NCI-H2107 (cell line): ENCODE measurements at places on chromosomes 5 and 9.

- no peak for DNase-seq
These were observed 484 bp downstream of the GFM2 start for GRCh38 chr5:74766418-74766848.

DNA sequence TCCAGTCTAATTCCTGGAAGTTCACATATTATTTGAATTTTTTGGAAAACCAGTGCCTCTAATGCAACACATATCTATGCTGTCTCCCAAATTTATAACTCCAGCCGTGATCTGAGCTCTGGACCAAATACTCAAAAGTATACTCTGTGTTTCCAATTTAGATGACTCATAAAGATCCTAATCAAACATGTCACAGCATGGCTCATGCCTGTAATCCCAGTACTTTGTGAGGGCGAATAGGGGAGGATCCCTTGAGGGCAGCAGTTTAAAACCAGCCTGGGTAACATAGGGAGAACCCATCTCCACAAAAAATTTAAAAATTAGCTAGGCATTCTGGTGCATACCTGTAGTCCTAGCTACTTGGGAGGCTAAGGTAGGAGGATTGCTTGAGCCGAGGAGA is 388.0 kb downstream of the CDH12 start:
- no peak for DNase-seq

DNA sequence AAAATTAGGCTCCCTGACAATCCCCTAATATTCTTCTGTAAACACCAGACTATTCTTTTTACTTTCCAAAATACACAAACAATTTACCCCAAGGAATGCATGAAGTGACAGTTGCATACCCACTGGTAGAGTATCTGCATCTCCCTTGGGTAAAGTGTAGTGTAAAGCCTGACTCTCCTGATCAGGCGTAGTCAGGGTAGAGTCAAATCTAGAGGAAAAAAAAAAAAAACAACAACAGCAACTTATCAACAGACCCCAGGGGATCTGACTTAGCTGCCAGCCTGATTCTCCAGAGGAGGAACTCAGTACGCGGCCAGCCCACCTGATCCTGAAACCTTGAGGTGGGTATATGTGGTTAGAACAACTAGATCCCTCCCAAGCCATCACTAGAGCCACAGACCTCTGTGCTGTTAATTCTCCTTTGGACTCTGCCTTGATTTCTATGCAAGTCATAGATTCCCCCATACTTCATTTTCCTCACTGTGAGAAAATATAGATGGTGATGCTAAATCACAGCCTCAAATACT is 61.0 kb downstream of the ZNF608 start:
- DNase-seq, result no peak

GRCh38 chr5:54702470-54702869 is 184.9 kb downstream of the SNX18 start:
- no peak for DNase-seq

- no peak for DNase-seq
These were observed 156.1 kb downstream of the TTC39B start for GRCh38 chr9:15150939-15151338.

GRCh38 chr5:168123631-168124528 is 167.6 kb upstream of the WWC1 start:
- no peak for DNase-seq

DNA sequence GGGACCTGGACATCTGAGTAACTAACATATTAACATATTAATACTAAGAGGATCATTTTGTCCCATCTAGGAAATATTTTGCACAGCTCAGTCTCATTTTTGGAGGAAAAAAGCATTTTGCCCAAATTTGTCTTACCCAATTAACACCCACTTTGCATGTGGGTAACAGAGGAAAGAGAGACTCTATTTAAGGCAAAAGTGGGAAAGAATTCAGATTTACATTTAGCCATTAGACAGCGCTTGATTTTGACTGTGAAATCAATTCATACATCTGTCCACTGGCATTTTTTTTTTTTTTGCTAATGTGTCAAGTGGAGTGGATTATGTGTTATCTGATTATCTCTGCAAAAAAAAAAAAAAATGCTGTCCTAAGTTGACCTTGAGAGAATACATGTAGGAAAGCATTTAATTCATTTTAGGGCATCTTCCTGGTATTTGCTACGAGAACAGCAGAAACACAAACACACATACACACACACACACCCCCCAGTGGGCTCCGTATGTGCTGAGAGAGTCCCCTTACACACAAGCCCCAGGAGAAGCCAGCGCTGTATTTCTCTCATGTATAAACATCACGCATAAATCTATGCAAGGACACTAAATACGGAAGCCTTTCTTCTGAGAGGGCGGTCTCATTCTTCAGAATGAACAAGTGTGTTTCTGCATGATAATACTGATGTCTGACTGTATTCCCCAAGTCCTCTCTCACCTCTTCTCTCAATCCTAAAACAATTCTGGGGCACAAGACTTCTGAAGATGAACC is 202.0 kb upstream of the KLF9 start:
- no peak for DNase-seq

GRCh38 chr9:30280229-30280900 is 2104.1 kb upstream of the ACO1 start:
- DNase-seq, result no peak

DNA sequence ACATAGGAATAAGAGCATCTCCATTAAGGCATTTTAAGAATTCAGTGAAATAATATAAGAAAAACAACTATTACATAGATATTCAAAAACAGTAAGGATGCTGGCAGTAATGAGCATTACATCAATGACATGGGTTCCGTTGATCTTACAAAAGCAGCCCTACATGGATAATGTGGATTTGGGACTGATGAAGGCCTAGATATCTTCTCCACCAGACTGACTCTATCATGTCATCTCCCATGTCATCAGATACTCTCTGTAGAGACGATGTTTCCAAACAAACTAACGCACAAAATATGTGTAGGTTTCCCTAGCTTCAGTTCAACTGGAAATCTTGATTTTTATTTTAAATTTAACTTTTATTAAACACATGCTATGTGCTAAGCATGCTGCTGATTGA is 3.6 kb downstream of the LURAP1L start:
- DNase-seq, result no peak

- no peak for DNase-seq
These were observed 10.9 kb downstream of the ABL1 start for GRCh38 chr9:130845901-130846481.

GRCh38 chr5:71939452-71940230 is 167.6 kb upstream of the MAP1B start:
- DNase-seq, result no peak

DNA sequence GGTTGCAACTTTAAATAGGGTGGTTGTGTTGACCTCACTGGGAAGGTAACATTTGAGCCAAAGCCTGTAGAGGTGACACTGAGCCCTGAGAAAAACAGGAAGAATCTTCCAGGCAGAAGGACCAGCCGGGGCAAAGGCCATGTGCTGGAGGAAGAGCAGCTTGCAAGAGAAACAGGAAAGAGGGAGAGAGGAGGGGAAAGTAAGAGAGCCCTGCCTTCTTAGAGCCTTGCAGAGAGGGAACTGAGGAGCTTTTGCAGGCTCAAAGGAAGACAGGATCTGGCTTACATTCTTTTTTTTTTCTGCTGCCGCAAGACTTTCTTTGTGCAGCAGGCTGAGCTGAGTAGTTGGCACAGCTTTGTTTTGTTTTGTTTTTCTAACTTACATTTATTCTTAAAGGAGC is 17.4 kb downstream of the C9orf153 start:
- DNase-seq, result no peak

DNA sequence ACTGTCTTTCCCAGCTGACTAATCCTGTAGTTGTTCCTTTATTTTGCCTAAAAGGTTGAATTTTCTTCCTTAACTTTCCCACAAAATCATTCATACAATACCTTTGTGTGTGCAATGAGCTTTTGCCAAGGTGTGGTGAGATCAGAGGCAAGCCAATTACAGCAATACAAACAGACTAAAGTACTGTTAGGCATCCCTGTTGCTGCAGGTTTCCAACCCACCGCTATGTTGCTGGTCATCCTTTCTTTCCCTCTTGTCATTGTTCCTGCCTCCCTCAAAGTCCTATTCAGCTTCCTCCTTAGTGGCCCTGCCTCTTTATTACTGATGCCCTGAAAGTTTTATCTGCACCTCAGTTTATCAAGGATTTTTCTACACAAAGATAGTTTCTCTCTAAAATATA is 22.1 kb downstream of the ITGA2 start:
- no peak for DNase-seq

DNA sequence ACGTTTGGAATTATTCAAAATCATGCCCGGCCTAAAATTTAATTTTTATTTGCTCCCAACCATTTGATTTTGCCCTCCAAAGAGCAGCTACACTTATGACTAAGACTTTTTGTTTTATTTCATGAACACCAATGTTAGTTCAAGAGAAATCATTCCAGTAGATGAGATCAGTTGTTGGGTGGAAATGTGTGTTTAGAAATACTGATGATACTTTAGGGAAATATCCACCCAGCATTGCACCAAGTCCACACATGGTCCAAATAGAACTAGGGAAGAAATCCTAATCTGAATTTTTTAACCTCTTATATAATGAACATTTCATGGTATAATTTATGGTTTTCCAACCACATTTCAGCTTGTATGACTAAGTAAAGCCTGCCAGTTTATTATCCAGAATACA is 28.3 kb upstream of the GOLPH3 start:
- DNase-seq, result no peak

GRCh38 chr5:114174131-114174530 is 187.7 kb upstream of the KCNN2 start:
- no peak for DNase-seq

DNA sequence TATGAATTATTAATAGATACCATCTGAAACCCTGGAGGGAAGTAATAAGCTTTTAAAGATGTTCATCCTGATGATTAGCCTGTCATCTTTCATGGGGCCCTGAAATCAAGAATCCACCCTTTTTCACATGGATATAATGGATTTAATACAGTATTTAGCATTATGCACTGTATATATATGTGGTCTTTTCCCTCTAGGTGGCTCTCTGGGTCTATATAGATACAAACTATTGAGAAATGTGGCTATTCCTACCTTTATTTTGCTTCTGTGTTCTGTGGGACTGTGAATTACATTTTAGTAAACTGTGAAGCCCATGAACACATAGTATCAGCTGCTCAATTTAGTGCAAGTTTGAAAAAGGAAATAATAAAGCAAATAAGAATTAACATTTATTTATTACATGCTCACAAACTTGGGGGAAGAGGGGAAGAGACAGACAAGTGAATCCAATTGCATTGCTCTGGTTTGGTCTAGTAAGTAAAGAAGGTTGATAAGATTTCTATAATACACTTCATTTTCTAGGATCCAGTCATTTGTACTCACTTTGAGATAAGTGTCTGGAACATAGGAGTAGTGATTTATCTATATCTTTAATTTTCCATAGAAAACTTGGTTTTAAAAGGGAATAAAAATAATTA is 112.2 kb downstream of the SCAMP1 start:
- no peak for DNase-seq

DNA sequence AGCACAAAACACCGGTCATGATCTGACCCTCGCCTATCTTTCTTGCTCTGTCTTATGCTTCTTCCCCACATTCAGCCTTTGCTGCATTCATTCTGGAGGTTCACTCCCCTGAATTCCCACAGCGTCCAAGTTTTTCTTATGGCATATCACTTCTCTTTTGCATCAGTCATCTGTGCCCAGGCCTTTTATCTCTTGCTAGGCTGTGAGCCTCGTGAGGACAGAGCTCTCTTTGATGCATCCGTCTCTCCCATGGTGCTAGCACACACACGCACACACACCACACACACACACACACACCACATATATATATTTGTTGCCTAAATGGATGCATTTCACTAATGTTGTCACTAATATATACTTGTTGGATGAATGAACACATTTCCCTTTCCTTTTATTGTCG is 45.8 kb upstream of the ATG10 start:
- DNase-seq, result no peak

DNA sequence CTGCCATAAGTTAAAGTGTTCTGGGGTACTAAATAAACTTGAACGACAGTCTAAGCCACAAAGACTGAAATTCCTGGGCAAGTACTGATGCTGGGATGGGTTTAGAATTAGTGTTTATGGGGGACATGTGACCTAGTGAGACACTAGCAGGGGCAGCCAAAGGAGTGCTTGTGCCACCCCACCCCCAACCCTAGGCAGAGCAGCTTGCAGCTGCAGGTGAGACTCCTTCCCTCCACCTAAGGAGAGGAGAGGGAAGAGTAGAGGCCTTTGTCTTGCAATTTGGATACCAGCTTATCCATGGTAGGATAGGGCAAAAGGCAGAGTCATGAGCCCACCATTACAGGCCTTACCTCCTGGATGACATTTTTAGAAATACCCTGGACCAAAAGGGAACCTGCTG is 28.7 kb upstream of the PDE4D start:
- no peak for DNase-seq

DNA sequence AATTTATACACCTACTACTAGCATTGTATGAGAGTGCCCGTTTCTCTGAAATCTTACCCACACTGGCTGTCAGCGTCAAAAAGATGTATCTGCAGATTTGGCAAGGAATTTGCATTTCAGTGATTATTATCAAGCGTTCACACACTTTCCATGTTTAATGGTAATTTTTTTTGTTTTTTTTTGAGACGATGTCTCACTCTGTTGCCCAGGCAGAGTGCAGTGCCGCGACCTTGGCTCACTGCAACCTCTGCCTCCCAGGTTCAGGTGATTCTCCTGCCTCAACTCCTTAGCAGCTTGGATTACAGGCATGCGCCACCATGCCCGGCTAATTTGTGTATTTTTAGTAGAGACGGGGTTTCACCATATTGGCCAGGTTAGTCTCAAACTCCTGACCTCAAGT is 14.3 kb downstream of the ABL1 start:
- DNase-seq, result no peak

DNA sequence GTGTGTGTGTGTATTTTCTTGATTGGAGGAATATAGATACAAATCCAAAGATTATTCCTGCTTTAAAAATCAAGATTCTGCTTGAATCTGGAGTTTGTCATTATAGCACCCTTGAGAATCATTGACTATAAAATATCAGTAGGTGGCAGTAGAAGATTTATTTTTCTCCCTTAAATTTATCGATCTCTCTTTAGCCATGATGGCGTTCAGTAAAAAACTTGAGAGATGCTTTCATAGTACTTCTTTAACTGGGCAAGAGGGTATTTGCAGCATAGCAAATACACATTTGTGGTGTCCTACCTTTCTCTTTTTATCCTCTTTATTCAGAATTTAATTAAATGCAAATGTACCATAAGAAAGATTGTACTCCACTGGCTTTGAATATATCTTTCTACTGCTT is 307.7 kb downstream of the ADGRV1 start:
- DNase-seq, result peak; percentile 0

DNA sequence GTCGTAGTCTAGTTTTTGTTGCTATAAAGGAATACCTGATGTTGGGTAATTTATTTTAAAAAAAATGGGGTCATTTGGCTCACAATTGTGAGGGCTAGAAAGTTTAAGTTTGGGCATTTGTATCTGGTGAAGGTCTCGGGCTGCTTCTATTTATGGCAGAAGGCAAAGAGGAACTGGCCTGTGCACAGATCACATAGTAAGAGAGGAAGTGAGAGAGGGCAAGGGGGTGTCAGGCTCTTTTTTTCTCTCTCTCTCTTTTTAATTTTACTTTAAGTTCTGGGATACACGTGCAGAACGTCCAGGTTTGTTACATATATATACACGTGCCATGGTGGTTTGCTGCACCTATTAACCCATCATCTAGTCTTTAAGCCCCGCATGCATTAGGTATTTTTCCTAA is 453.3 kb downstream of the DIRAS2 start:
- DNase-seq, result no peak
